SHP77 treated with DMSO at 0.1 percent for 48 hours (cell line): ENCODE measurements at places on chromosomes 5 and 9.

GRCh38 chr5:180127682-180128670, 56.4 kb upstream of the RNF130 start:
- no peak for DNase-seq

DNA sequence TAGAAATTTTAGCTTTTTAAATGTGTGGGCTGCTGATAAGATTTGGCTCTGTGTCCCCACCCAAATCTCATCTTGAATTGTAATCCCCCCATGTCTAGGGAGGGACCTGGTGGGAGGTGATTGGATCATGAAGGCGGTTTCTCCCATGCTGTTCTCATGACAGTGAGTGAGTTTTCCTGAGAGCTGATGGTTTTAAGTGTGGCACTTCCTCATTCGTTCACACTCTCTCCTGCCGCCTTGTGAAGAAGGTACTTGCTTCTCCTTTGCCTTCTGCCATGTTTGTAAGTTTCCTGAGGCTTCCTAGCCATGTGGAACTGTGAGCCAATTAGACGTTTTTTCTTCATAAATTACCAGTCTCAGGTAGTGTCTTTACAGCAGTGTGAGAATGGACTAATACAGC, 127.8 kb upstream of the MVB12B start:
- no peak for DNase-seq

DNA sequence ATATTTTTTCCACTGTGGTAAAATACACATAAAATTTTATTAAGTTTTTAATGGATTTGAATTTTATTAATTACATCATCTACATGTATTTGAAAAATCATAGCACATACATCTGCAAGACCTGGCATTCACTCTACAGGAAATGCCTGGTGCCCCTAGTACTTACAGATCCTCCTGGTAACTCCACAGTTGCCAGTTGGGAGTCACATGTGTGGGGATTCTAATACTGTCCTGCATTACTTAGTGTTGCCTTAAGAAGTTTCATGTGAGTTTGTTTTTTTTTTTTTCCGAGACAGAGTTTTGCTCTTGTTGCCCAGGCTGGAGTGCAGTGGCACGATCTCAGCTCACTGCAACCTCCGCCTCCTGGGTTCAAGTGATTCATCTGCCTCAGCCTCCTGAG, 18.1 kb downstream of the KDM3B start:
- DNase-seq: no peak

GRCh38 chr5:32989815-32990214, 278.7 kb downstream of the NPR3 start:
- DNase-seq: no peak

- DNase-seq: no peak
Observed at GRCh38 chr5:180069589-180070247, 1.8 kb downstream of the RNF130 start.

DNA sequence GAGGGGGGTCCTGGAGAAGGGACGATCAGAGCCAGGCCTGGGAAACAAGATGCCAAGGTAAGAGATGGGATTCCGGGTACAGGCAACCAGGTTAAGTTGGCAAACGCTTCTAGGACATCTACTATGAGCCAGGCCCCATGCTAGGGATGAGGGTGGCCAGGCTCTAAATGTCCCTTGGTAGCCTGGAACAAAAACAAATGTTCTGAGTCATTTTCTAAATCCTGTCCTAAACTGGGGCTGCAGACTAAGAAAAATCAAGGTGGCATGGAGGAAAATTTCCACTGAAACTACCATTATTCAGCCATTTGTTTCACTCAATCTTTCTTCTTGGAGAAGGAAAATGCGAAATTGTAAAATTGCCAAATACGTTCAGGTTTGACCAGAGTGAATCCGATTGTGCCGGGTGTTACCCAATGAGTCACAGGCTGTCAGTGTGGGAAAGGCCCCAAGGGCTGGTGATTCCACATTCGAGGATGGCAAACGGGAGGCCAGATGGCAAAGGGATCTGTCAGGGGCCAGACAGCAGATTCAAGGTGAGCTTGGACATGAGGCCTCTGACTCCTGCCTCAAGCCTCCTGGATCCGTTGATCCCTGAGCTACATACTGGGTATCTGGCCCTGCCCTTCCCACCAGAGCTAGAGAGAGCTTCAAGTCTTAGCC, 57.6 kb downstream of the PAX5 start:
- no peak for DNase-seq

- DNase-seq: no peak
Observed at GRCh38 chr5:51650824-51651223, 267.6 kb downstream of the ISL1 start.

- no peak for DNase-seq
Observed at GRCh38 chr9:106583751-106584150, 279.2 kb upstream of the ZNF462 start.

- no peak for DNase-seq
Observed at GRCh38 chr5:66553368-66553912, 42.8 kb upstream of the MAST4 start.

DNA sequence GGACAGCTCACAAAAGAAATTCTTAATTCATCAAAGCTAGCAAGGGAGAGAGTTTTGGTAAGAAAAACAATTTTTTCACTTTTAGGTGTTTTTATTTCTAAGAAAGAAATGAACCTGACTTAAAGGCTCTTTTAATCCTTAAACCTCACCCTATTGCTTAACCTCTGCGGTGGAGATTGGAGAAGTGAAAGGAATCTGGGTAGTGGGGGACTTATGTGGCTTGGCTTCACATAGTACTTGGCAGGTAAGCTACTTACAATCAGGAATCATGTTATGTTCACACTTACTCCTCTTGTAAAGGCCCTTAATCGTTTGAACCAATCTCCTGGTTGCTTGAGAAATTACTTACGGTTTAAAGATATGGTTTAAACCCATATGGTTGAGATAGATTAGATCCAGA, 104.8 kb downstream of the ISOC1 start:
- DNase-seq: no peak

GRCh38 chr5:40675396-40676133, 4.2 kb upstream of the PTGER4 start:
- DNase-seq: no peak

DNA sequence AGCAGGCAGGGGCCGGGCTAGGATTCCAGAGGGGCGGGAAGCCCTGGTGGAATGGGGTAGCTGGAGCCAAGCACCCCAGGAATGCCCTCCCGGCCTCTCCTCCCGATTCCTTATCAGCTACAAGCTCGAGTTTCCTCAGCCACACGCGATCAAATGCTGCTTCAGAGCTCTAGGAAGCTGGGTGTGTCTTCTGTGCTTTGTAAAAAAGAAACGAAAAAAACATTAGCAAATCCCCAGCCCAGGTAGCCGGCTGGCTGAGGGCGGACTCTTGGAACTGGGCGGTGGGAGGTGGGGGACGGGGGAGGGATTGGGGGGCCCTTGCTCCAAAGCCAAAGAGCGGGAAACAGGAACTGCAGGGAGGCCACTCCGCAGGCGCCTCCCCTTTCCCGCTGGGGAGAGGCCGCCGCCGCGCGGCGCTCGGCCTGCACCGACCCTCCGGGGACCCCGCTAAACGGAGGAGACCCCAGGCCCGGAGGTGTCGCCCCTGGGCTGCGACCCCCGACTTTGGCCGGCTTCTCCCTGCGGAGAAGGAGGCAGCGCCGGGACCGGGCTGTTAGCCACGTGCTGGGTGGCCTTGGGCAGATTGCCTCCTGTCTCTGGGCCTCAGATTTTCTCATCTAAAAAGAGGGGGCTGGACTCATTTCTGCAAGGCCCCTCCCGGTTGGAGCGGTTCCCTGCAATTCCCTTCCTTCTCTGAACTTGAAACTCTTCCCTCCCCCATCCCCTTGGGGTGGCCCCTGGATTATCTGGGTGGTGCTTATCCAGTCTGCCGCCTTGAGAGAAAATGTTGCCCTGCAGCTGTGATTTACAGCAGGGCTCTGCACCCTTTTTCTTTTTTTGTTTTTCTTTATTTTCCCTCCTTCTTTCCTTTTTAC, 40.9 kb upstream of the FABP6 start:
- DNase-seq: no peak
